ENCODE measurements at places on chromosomes 11 and 22.

- no peaks in the 10 kb centered on the region for H3K27me3 ChIP-seq
- H3K27ac ChIP-seq = no peak overlapping the region
- H3K4me1 ChIP-seq = peaks cover 2% of the 10 kb centered on the region
These were observed 55.3 kb upstream of the ALKBH3 start for GRCh38 chr11:43825217-43825816.

DNA sequence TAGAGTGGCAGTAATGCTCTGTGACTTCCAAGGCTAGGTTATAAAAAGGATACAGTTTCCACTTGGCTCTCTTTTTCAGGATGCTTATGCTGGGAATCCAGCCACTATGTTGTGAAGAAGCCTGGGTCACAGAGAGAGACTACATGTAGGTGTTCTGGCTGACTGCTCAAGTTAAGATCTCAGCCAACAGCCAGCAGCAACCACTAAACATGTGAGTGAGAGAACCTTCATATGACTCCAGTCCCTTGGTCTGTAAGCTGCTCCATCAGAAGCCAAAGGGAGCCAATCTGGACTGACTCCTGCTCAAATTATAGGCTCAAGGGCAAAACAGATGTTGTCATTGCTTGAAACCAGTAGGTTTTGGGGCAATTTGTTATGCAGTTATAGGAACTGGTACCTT is 162.7 kb downstream of the MAML2 start:
- no peak for DNase-seq
- peak overlapping the region; percentile 49 for H3K4me3 ChIP-seq
- peak overlapping the region; percentile 73 for H3K27ac ChIP-seq
- H3K27me3 ChIP-seq = peaks cover 3% of the 10 kb centered on the region

DNA sequence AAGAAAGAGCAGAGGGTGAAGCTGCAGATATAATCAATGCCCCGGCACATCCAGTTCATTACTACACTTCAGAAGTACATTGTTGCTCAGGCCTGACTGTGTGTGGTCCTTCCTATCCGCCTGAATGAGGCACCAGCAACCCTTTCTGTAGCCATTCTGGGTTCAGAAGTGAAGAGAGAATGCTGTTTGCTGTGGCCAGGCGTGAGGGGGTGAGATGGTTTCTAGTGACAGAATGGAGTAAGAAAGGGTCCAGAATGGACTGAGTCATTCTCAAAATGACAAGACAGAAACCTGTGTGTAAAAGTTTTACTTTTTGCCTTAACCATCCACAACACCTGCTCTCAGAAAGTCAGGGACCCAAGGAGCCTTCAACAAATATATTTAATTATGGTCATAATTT is 334.8 kb downstream of the GUCY1A2 start:
- no peak overlapping the region for H3K4me3 ChIP-seq
- no peak overlapping the region for H3K27ac ChIP-seq
- H3K4me1 ChIP-seq = no peaks in the 10 kb centered on the region
- H3K27me3 ChIP-seq = peaks cover 1% of the 10 kb centered on the region
- DNase-seq = no peak

GRCh38 chr22:17795661-17796548 is 21.6 kb upstream of the BID start:
- H3K4me1 ChIP-seq = peaks cover 77% of the 10 kb centered on the region
- no peaks in the 10 kb centered on the region for H3K27me3 ChIP-seq
- no peak for DNase-seq
- H3K36me3 ChIP-seq = no peaks in the 10 kb centered on the region

DNA sequence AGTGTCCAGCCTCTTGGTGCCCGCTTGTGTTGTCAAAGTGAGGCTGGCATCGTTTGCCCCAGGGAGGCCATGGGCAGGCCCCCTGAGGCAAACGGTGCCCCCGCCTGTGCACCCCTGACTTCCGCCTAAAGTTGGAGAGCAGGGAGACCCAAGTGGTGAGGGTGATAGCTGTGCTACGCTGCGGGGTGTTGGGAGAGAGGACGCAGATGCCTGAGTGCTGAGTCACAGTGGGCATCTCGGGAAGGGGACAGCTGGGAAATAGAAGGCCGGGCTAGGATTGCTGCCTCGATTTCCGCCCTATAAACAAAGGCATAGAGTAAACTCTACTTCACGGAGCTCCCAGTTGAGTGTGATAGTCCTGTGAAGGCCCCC is 5.8 kb downstream of the GRIK4 start:
- peaks cover 23% of the 10 kb centered on the region for H3K4me1 ChIP-seq
- no peak for DNase-seq
- H3K27ac ChIP-seq = no peak overlapping the region

DNA sequence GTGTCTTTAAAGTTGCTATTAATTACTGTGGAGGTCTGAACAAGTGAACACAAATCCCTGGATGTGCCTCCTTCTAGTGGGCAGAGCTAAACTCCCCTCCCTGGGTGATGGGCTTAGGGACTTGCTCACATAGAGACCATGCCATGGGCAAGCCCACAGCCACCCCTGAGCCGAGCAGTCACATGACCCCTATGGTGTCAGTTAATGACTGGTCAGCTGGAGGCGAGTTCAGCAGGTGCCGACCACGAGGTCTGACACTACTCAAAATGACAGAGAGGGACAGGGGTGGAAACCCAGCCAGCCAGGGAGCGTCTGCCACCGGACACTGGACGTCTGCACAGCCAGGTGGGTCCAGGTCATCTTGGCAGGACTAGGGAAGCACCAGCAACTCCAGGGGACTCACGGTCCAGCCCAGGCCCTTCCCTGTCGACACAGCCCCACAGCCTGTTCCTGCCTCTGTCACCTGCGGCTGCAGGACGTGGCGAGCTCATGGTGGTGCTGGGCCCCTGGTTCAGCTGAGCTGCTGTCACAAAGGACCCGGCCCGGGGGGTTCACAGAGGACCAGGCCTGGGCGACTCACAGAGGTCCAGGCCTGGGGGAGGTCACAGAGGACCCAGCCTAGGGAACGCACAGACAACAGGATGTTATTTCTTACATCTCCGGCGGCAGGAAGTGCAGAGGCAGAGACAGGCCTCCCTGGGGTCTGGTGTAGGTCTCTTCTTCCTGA is 135.0 kb downstream of the BRD1 start:
- H3K36me3 ChIP-seq = no peaks in the 10 kb centered on the region
- H3K4me1 ChIP-seq = peaks cover under 1% of the 10 kb centered on the region

GRCh38 chr22:50176850-50177536 is 6.5 kb downstream of the PANX2 start:
- H3K27ac ChIP-seq = no peak overlapping the region
- H3K4me1 ChIP-seq = peaks cover 19% of the 10 kb centered on the region
- H3K36me3 ChIP-seq = no peaks in the 10 kb centered on the region

- H3K36me3 ChIP-seq = no peaks in the 10 kb centered on the region
- peak overlapping the region; percentile 17 for H3K27ac ChIP-seq
- no peaks in the 10 kb centered on the region for H3K4me1 ChIP-seq
- no peak overlapping the region for H3K4me3 ChIP-seq
These were observed 15.5 kb upstream of the TFIP11 start for GRCh38 chr22:26527574-26528465.

DNA sequence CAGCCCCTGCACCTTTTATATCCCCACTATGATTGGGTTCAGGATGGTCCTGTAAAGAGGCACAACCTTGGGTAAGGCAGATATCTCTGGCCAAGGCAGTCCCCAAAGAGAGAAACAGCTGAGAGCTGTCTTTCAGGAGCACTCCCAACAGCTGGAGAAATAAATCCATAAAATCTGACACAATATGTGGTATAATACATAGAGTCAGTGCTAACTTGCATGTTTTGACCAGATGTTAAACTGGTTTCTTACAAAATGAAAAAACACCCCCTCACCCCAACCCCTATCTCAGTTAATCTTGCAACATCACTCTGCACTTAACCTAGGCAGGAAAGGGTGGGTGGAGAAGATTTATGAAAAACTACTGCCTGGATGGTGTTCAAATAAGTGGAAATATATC is 44.0 kb upstream of the C11orf87 start:
- H3K27me3 ChIP-seq = no peaks in the 10 kb centered on the region
- no peak overlapping the region for H3K27ac ChIP-seq
- H3K36me3 ChIP-seq = no peaks in the 10 kb centered on the region
- no peak for DNase-seq
- H3K4me3 ChIP-seq = no peak overlapping the region
- H3K4me1 ChIP-seq = no peaks in the 10 kb centered on the region

DNA sequence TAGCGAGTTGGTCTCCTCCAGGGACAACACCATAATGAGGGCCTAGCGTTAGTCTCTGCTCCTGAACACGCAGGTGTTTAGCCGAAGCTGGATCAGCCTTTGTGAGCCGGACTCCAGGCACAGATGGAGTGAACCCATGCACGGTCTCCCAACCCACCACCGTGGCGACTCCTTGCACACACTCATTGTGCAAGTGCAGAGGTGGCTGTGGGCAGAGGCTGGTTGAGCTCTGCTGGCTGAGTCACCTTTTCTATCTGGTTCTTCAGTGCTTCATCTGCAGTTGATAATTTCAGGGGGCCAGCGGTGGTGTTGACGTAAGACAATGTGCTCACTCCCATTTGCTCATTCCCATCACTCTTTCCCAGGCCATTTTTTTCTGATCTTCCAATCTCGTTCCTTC is 72.1 kb upstream of the SLC22A12 start:
- H3K27ac ChIP-seq = no peak overlapping the region
- H3K4me3 ChIP-seq = no peak overlapping the region

- H3K36me3 ChIP-seq = peaks cover 4% of the 10 kb centered on the region
- H3K4me3 ChIP-seq = no peak overlapping the region
- H3K27me3 ChIP-seq = peaks cover 8% of the 10 kb centered on the region
- no peak overlapping the region for H3K27ac ChIP-seq
- DNase-seq = no peak
These were observed 22.0 kb downstream of the RSPH14 start for GRCh38 chr22:23119494-23120414.

- DNase-seq = no peak
- H3K4me1 ChIP-seq = peaks cover 11% of the 10 kb centered on the region
- no peak overlapping the region for H3K27ac ChIP-seq
- H3K36me3 ChIP-seq = peaks cover 29% of the 10 kb centered on the region
These were observed 12.7 kb downstream of the PDHX start for GRCh38 chr11:34928960-34929680.

GRCh38 chr11:126899961-126900748 is 100.4 kb downstream of the KIRREL3 start:
- peaks cover 7% of the 10 kb centered on the region for H3K4me1 ChIP-seq
- no peak overlapping the region for H3K4me3 ChIP-seq
- DNase-seq = no peak
- no peak overlapping the region for H3K27ac ChIP-seq
- peaks cover 8% of the 10 kb centered on the region for H3K36me3 ChIP-seq

DNA sequence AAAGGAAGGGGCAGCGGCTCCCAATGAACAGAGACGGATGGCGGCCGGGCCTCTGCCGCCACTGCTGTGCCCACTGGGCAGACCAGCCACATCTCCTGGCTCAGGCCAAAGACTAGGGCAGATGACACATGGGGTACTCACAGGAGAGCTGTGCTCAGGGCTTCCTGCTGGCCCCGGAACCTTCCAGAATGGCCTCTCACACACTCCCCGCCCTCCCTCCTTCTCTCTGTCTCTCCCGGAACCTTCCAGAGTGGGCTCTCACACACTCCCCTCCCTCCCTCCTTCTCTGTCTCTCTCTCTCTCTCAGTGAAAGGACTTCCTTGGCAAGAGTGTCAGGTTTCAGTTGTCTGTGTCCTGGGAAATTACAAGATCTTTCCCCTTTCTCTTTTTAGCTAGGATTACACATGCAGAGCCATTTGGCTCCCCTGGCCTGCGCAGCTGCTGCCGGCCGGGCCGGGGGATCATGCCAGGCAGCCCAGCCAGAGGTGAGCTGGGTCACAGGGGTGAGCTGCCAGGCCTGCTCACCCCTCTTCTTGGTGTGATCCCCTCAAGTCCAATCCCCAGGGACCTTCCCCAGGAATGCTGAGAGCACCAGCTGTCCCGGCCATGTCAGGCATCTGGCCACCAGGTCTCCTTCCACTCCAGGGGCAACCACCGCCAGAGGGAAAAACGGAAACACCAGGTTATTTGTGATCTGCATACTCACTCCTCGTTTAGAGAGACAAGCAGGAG is 45.3 kb upstream of the ADA2 start:
- peaks cover 91% of the 10 kb centered on the region for H3K4me1 ChIP-seq
- peak overlapping the region; percentile 74 for H3K4me3 ChIP-seq
- peak overlapping the region; percentile 97 for H3K27ac ChIP-seq
- peak; percentile 65 for DNase-seq
- peaks cover 3% of the 10 kb centered on the region for H3K27me3 ChIP-seq

- H3K27ac ChIP-seq = no peak overlapping the region
- H3K4me1 ChIP-seq = peaks cover 9% of the 10 kb centered on the region
- H3K27me3 ChIP-seq = peaks cover 6% of the 10 kb centered on the region
- no peak for DNase-seq
- peaks cover 8% of the 10 kb centered on the region for H3K36me3 ChIP-seq
- H3K4me3 ChIP-seq = no peak overlapping the region
These were observed 37.8 kb downstream of the PRR5L start for GRCh38 chr11:36333897-36334296.

- peaks cover 18% of the 10 kb centered on the region for H3K4me1 ChIP-seq
- no peaks in the 10 kb centered on the region for H3K27me3 ChIP-seq
- no peaks in the 10 kb centered on the region for H3K36me3 ChIP-seq
- no peak overlapping the region for H3K27ac ChIP-seq
These were observed 35.0 kb downstream of the GUCY1A2 start for GRCh38 chr11:106983261-106983660.

DNA sequence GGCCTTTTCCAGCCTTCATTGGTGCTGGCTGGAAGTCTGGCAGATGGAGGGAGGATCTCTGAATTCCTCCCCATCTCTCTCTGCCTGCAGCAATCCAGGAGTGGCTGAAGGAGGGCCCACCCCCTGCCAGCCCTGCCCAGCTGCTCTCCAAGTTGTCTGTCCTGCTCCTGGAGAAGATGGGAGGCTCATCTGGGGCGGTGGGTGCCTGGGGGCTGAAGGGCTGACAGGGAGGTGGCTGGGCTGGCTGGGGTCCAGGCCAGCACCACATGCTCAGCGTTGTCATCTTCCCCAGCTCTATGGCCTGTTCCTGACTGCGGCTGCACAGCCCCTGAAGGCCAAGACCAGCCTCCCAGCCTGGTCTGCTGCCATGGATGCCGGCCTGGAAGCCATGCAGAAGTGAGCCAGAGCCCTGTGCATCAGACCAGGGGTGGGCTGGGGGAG is 12.2 kb downstream of the TKFC start:
- H3K27me3 ChIP-seq = no peaks in the 10 kb centered on the region
- peaks cover 16% of the 10 kb centered on the region for H3K36me3 ChIP-seq
- no peak overlapping the region for H3K4me3 ChIP-seq
- no peak overlapping the region for H3K27ac ChIP-seq
- DNase-seq = no peak
- no peaks in the 10 kb centered on the region for H3K4me1 ChIP-seq
